ENCODE measurements at places on chromosomes 6 and 20.
A peak's percentile ranks its signal among the peaks of the same experiment; 100 is the strongest.

GRCh38 chr6:116118608-116119007 lies 7.3 kb downstream of the COL10A1 start:
- no peak for DNase-seq

- no peak for DNase-seq
Observed at GRCh38 chr6:14361956-14362587, 244.5 kb downstream of the CD83 start.

DNA sequence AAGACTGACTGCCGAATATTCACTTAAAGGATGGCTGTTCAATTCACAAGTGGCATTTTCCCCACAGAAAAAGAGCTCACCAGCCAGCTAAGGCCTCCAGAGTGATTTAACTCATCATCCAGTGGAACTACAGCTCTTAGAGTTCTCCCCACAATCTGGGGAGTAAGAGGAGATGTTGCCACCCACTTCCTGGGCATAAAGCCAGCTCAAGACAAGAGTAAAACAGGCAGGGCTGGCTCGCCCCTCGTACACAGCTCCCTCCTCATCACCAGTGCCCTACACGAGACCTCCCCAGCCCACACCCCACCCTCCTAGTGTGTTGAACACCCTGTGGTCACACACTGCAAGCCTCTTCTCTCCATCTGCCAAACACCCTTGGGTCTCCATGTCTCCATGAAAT lies 47.2 kb upstream of the IPCEF1 start:
- peak; percentile 45 for DNase-seq

DNA sequence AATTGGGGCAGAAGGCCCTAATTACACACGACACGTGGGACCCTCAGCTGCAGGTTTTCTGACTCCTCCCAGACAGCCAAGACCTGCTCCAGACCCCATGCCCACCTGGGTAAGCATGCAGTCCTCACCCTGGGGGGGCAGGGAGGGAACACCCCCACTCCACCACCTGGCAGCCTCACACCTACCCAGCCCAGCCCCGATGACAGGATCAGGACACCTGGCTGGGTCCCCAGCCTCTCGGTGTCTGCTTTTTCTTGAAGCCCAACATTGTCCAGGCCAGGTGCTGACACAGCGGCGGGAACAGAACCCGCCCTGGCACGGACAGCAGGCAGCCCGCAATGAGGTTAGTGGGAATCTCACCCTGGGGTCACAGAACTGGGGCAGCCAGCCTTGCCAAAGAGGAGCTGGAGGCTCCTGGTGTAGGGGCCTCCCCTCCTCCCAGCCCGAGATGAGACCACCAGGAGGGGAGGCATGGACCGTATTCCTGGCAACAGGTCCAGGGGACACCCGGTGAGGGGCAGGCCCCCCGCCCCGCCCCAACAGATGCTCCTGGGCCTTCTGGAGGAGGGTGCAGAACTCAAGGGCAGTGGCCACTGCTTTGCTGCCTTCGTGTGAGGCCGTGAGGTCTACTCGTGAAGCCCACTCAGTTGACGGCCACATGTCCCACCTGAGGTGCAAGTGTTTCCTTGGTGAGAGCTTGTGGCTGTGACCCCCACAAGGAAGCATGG lies 103.8 kb downstream of the DLL1 start:
- no peak for DNase-seq

GRCh38 chr20:4787069-4787468 lies 65.4 kb downstream of the PRND start:
- DNase-seq: peak; percentile 38

- DNase-seq: no peak
Observed at GRCh38 chr6:30683183-30683979, 3.1 kb downstream of the PPP1R18 start.

- no peak for DNase-seq
Observed at GRCh38 chr6:14550410-14550809, 432.8 kb downstream of the CD83 start.

DNA sequence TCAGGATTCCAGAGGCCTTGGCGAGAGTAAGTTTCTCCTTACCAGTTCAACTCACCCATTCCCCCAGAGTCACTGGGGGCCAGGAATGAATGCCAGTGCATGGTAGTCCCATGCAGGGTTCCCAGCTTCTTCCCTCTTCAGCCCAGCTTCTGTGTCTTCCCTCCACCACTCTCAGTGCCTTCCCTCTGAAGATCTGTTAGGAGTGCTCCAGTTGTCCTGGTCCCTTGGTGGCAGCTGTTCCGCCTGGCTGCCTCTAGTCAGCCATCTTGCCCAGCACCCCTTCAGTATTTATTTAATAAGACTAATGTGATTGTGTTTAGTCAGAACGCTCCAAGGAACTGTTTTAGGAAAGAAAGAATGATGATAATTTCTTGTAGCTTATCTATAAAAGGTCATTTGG lies 23.1 kb downstream of the FIG4 start:
- DNase-seq: no peak

DNA sequence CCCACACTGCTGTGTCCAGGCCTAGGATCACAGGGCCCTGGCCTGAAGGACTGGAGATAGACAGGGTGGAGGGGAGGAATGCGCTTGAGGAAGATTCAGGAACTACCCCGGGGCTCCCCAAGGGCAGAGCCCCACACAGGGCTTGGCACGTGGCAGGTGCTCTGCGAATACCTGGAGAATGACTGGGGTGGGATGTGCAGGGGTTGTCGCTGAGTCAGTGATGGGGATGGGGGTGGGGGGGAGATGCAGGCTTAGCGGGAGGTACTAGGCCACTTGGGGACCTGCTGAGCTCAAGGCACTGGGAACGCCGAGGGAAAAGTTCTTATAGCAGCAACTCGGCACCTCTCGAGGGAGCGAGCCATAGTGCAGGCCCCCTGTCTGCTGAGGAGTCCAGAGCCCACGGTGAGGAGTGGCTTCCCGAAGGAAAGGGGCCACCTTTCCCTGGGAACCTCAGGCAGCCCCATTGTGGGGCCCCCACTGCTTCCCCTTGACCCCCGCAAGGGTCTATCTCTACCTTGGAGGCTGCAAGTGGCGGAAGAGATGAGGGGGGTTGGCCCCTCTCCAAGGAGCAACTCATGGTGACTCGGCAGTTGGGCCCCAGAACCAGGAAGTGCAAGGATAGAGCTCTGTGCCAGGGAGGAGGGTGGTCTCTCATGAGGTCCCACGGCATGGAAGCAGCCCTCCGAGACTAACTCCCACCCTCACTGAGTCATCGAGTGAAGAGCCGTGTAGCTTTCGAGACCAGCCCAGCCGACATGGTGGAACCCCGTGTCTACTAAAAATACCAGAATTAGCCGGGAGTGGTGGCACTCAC lies 33.1 kb downstream of the SRC start:
- DNase-seq: peak; percentile 93

DNA sequence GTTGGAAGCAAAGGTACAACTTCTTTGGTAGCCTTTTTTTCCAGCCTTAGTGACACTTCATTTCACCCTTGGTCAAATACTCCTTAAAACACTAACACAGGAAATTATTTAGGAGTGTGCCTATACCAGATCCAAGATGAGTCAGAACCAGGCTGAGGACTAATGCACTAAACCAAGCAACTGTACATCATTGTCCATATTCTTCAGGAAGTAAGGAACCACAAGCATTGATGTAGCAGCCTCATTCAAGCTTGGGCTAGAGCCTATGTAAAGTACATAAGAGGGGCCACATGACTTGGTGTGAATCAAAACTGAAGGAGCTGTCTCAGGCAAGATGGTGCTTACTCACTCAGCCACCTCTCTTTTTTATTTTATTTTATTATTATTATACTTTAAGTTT lies 20.7 kb upstream of the ADGB start:
- DNase-seq: no peak

All from erythroblast (primary cell).